GM06990 (cell line): ENCODE measurements at places on chromosomes 4 and X.
A peak's percentile ranks its signal among the peaks of the same experiment; 100 is the strongest.

DNA sequence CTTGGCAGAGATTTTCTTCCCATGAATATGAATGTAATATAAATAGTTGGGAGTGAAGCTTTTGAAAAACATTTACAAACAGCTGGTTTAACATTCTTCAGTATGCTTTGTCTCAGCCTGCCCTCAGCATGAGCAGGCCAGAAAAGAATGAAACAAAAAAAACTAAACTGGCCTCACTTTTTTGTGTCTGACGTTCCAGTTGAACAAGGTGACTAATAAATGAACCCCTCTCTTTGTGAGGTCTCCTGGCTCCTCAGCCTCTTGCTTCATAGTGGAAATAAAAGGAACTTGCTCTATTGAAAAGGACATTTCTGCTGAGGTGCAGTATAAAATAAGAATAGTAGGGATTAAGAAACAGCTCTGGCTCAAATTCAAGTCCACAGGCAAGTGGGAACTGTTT is 9.4 kb downstream of the CHST7 start:
- no peak for DNase-seq

- DNase-seq = no peak
Measured at GRCh38 chr4:10172278-10172921, 55.8 kb upstream of the WDR1 start.

DNA sequence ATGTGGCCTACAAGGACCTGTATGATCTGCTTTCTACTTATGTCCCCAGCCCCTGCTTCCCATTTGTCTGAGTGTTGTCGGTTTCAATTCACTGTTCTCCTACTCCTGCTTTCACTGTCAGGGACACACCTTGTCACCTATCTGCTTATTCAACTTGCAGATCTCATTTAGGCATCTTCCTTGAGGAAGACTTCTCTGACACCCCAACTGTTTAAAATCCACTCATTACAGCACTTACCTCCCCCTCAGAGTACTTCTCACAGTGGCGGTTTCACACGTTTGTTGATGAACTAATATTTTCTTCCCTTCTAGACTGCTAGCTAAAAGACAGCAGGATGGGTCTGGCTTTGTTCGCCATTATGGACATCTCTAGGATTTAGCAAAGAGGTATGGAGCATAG is 279.9 kb upstream of the TET2 start:
- DNase-seq = peak; percentile 20

- DNase-seq = no peak
Measured at GRCh38 chr4:188649635-188650034, 510.4 kb downstream of the TRIML1 start.

GRCh38 chr4:168511780-168512489 is 15.1 kb downstream of the PALLD start:
- no peak for DNase-seq

DNA sequence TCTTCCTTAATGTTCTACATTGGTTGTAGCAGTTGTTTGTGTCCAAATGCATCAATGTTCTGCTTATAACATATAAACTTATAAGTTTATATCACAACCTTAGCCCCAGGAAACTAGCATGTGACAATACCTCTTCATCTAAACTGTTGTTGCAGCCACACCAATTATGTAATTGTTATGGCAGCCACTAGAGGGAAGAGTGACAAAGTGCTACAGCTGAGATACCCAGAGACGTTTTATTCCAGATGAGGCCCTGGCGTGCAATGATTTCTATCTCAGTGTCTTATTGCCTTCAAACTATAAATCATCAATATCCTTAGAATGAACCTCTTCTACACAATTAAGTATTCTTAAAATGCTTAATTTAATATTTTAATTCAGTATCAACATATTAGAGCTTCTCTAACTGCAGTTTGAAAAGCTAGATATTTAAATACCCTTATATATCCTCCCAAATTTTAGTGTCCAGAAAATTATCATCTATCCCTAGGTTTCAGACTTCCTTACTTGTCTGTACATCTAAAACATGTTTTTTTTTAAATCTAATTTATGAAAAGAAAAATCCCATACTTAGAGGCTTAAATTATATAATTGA is 171.6 kb downstream of the PCDH10 start:
- DNase-seq = no peak

- DNase-seq = no peak
Measured at GRCh38 chrX:3428792-3429191, 82.3 kb upstream of the MXRA5 start.

GRCh38 chrX:71637253-71637618 is 18.9 kb upstream of the CXCR3 start:
- no peak for DNase-seq

DNA sequence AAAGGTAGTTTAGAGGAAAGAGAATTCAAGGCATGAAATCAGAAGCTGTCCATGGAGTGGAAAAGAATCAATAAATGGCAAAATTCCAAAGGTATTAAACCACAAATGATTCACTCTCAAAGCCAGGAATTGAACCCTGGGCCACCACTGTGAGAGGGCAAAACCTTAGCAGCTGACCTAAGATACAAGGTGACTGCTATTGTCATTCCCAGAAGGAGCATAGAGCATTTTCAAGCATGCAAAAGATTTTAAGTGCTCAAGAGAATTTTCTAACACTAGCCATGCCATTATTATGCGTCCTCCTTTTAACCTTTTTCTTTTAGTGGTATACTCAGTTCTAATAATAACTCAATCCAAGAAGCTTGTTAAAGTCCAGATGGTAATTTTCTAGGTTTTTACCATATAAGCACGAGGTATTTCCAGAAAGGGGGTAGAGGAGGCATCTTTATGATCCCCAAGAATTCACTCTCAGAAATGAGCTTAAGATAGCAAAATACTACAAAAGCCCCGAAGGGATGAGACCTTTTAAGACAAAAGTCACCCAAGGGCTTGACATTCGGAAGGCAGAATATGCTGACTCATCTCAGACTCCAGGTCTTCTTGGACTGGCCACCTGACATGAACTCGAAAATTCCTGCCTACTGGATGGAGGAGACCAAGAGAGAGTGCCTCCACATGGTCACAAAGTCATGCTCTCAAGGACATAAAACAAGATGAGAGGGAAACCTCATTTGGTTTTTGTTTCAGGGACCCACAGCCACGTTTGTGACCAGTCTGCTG is 13.8 kb upstream of the PAGE5 start:
- no peak for DNase-seq

DNA sequence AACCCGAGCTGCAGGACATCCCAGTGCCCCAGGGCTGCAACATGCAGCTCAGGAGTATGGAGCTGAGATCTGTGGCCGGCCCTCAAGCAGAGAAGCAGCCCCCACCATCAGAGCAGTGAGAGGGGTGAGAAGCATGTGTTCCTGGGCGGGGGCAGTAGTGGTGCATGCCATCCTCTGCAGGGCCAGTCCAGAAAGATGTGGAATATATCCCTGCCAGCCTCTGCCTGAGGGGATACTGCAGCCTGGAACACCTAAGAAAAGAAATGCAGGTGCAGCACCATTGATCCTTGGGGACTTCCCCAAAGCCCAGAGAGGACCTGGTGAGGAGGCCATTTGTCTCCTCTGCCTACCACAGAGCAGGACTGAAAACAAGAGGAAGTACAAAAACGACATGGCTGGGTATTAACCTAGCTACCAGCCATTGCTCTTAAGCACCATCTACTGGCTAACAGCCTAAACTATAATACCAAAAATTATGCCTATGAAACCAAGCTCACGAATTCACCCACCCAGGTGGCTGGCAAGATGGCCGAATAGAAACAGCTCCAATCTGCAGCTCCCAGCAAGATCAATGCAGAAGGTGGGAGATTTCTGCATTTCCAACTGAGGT is 158.8 kb downstream of the ADGRA3 start:
- DNase-seq = no peak

DNA sequence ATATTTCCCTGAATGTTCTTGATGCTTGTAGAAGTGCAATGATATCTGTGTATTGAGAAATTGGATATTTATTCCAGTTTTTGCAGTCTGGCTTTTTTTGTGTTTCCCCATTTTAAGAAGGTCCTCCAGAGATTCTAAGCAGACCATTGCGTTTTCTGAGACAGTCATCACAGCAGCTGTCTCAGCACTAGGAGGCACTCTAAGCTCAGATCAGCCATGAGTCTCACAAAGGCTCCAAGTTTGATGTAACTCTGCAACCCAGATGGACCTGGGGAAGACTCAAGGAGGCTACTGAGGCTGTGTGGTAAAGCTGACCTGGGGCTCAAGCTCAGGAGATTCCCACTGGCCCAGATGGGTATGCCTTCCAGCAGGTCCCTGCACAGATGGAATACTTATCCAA is 89.3 kb upstream of the CYLC1 start:
- DNase-seq = no peak

GRCh38 chr4:108292229-108292628 is 123.5 kb upstream of the LEF1 start:
- no peak for DNase-seq

DNA sequence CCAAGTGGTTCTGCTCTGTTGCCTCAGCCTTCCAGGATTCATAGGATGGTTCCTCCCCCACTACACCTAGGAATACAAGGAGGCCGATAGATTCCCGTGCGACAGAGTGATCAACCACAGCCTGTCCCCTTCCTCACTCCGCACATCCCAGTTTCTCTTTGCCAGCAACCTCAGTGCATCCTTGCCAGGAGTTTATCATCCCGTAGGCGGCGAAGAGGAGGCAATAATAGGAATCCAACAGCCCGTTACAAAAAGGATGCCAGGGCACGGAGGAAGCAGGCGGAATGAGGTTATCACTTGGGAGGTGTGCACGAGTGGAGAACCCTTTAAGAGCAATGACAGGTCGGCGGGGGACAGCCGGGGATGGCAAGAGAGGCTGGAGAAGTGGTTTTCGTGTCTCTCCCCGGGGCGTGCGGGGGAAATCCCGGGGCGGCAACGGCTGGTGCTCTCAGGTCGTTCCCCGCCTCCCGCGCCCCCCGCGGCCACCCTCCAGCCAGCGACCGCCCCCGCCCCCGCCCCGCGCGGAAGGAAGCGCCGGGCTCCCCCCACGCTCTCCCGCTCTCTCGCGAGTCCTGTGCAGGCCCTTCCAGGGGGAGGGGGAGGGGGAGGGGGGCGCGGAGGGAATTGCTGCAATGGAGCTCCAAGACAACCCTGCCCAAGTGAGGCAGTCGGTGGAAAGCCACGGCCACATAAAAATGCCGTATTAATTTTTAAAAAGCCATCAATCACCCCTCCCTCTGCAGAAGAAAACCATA is 1.6 kb downstream of the PPP3CA start:
- peak; percentile 63 for DNase-seq

DNA sequence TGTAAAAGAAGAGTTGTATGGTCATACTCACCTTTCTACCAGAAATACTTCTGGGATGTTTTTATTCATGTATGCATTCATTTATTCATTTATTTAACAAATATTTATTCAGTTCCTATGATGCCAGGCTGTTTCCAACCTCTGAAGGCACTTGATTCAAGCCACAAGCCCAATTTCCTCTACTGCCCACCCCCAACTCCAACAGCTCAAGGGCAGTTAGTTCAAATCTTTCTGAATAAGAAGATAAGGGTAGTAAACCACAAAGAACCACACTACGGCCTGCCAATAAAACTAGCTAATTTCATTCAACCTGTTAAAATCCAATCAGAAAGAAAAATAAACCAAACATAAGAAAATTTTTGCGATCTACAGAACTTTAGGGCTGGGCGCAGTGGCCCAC is 31.2 kb downstream of the LRBA start:
- no peak for DNase-seq

- DNase-seq = no peak
Measured at GRCh38 chrX:40652664-40653063, 5.3 kb upstream of the CXorf38 start.

- no peak for DNase-seq
Measured at GRCh38 chrX:3540105-3540504, 173.3 kb downstream of the PRKX start.

GRCh38 chrX:81114757-81115156 is 87.0 kb downstream of the HMGN5 start:
- DNase-seq = no peak

DNA sequence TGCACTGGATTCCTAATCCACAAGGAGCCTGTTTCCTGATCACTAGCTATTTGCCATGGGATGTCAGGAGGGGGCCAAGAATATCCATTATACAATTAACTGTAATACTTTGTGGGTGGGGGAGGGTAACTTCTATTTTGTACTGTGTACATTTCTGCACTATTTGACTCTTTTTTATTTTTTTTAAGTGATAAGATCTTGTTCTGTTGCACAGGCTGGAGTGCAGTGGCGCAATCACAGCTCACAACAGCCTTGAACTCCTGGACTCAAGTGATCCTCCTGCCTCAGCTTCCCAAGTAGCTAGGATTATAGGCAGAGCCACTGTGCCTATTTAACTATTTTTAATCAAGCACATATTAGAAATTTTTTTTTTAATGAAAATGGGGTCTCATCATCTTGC is 134.1 kb downstream of the ELOVL6 start:
- no peak for DNase-seq

GRCh38 chr4:16322183-16322582 is 95.9 kb upstream of the TAPT1 start:
- DNase-seq = no peak

DNA sequence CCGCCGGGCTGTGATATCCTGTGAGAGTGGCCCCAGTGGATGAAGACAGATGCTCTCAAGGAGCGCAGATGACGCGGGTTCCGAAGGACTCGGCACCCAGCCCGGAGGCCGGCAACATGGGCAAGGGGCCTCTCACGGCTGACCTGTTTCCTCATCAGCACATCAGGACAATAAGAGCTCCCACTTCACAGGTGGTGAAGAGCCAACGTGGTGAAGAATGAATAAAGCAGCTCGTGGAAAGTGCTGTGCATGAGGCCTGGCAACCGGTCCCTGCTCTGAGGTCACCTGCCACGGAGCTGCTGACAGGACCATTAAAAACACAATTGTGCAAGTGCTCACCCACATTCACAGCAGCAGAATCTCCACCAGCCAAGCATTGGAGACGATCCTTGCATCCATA is 22.9 kb downstream of the ABLIM2 start:
- no peak for DNase-seq

DNA sequence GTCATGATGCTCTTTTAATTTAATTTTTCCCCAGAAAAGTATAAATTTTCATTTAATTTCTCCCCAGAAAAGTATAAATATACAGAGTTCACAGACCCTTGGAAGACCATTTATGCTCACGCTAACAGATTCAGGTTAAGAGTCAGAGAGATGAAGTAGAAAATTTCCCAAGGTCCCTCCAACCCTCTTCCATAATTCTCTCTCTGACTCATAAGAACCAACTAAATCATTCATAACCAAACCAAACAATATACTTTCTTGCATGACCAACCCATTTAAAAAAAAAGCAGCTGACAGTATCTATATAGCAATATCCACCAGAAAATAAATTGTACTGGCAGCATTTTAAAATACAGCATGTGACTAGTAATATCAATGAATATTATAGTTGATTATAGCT is 3.9 kb downstream of the KLHL8 start:
- no peak for DNase-seq

DNA sequence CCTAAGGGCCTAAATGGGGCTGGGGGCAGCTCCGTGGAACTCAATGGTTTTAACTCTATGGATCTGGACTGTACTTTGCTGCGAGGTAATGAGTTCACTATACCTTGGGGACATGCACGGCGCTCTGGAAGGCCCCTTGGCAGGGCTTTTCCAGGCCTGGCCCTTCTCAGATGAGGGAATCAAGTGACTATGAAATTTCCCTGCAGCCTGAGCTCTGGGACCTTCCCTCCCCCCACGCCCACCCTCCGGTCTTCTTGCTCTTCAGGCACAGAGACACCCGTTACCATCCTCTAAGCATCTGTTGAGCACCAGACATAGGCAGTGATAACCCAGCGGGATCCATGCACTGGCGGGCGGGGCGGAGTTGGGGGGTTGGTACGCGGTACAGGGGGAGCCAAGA is 109.2 kb downstream of the PSAPL1 start:
- no peak for DNase-seq

GRCh38 chr4:182569561-182569960 is 326.4 kb downstream of the TENM3 start:
- no peak for DNase-seq
